Activated CD4-positive, alpha-beta T cell treated with anti-CD3 and anti-CD28 coated beads for 48 hours (primary cell): ENCODE measurements at places on chromosomes 3 and 15.

- DNase-seq = no peak
Measured at GRCh38 chr3:54345847-54346375, 223.6 kb downstream of the CACNA2D3 start.

DNA sequence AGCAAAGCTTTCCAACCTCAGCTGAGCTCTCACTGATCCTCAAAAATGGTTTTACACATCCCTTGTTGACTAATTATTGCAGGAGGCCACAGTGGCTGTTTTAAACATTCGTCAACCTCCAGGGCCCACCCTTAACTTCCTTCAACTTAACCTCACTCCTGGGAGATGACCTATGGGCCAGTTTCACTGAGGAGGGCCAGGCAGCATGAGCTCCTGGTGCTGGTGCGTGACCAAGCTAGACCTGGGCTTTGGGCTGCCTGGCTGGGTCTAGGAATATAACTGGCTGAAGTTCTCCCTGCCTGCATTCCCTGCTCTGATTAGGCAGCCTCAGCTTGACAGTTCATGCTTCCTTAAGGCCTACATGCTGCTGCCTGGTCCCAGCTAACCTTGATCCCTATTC lies 273.7 kb upstream of the ATP11B start:
- DNase-seq = no peak

GRCh38 chr15:88897456-88898194 lies 2.3 kb upstream of the HAPLN3 start:
- peak; percentile 89 for DNase-seq

DNA sequence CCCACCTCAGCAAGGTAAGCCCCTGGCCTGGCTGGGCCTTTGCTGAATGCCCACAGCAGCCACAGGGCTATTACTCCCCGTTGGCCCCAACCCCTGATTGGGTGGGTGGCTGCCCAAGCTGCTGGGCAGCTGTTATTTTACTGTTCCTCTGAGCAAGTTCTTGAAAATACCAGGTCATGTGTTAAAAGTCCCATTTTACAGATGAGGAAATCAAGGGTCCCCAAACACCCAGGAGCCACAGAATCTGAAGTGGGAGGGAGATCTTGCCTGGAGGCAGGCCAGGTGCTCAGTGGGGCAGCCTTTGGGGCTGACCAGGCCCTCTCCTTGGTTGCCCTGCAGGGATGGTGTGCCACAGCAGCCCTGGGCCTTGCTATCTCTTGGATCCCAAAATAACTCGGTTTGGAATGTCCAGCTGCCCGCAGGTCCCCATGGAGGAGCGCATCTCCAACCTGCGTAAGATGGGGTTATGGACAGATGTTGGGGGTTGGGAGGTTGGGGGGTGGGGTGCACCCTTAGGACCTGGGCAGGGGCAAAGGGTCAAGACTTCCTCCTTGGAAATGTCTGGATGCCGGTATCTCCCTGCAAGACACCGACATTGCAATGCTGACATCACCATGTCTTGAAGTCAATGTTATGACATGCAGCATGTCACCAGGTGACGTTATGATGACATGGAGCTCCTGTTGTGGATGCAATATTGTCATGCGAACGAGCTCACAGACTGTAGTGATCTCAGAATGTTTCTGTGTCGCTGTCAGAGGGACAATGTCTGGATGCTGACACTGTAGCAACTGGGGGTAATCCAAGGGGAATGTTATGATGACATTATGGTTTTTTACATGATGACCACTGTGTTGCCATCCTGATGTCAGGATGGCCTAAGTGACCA lies 13.3 kb upstream of the CSPG4 start:
- no peak for DNase-seq

GRCh38 chr15:31474059-31474868 lies 147.6 kb downstream of the KLF13 start:
- DNase-seq = peak; percentile 55

DNA sequence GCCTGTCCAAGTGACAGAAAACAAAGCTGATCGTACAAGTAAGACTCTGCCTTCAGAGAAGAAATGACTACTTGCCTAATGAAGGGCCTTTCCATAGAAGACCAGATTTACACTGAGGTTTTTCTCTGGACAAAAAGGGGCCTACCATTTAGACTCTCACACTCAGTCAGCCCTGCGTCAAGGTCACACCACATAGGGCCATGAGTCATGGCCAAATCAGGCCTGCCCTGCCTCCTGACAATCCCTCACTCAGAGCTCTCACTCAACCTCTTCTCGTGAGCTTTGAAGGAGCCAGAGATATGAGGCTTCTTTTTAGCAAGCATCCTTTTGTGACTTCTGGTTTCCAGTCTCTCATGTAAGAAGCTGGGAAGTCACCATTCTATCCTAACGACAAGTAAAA lies 68.1 kb upstream of the NMNAT3 start:
- DNase-seq = no peak

- no peak for DNase-seq
Measured at GRCh38 chr3:107028626-107029025, 348.6 kb upstream of the CCDC54 start.

DNA sequence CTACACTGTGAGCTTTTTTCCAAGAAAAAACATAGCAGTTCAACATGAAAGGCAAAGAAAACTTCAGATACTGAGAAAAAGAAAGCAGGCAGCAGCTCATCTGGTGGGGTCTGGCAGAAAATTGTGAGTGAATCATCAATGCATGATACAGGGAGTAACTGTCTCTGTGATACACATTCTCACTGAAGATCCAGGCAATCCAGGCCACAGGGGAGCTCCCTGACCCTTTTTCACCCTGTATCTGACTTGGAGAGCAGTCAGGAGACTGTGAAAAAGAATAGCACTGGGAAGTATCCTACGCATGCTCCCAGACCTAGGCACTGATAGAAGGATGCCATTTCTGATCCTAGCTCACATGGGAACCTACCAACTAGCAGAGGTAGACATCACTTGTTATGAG lies 269.8 kb downstream of the MBNL1 start:
- no peak for DNase-seq

DNA sequence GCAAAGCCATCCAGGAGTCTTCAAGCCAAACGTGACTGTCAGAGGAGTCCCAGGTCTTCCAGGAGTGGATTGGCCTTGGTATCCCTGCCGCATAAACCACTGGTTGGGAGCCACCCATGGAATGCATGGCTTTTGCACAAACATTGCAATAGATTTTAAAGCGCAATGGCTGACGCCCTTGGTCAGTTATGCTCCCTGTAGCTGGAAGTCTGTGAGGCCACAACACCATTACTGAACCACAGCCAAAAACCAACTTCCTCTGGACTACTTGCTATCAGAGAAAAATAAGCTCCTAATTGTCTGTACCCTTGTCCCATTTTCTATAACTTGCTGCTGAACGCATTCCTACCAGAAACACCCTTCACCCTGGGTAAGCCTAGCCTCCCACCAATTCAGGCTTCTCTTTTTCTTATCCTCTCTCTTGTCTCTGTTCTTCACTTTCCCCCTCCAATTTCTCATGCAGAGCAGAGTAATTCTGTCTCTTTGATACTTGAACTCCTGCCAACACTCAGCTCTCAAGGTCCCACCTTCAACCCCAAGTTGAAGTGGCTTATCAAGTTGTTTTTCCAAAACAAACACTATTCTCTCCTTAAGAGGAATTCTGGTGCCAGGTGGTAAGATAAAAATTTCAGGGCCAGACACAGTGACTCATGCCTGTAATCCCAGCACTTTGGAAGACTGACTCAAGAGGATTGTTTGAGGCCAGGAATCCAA lies 176.4 kb upstream of the UBE2E1 start:
- DNase-seq = no peak

- DNase-seq = no peak
Measured at GRCh38 chr15:85324202-85324601, 56.2 kb upstream of the AKAP13 start.

DNA sequence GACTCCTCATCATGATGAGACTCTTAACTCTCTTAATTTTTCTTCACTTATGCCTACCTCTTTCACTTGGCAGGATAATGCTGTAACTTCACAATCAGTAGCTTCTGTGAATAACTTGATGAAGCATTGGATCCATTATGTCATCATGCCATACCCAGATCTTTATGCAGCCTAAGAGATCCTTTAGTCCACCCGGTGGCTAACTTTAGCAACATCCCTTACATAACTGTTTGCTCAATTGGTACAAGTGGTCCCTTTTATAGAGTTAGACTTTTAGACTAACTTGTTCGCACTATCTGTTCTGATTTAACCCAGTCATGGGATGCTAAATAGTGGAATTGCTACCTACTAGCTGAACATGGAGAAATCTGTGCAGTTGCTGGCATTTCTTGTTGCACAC lies 184.5 kb downstream of the USP13 start:
- no peak for DNase-seq

DNA sequence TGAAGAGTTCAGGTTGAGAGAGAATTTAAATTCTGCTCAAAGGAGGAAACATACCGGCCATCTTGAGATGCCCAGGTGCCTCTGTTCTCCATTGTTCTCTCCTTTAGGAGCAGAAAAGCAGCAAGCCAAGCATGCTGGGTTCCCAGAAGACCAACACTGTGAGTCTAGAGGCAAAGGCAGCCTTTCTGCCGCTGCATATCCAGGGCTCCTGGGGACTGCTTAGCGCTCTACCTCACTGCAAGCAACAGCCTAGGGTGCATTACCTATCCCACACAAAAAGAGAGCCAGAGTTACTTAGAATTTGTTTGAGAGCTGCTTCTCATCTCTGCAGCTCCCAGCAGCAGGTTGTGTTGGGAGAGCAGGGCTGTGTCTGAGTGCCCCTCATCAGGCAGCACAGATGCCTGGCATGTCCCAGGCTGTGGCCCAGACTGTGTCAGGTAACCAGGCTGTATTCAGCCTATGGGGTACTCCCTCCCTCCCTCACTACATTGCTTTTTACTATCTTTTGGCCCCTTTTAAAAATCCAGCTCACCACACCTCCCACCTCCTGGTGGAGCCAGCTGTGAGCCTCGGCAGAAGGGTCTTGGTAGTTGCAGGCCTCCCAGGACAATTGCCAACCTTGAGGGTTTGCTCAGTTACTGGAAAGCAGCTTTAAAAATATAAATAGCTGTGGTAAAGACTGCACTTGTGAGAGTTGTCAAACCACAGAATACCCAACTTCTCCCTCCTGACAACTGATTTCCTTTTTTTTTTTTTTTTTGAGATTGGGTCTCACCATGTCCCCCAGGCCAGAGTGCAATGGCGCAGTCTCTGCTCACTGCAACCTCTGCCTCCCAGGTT lies 30.2 kb downstream of the BCL2L10 start:
- no peak for DNase-seq
